Activated naive CD4-positive, alpha-beta T cell treated with anti-CD3 and anti-CD28 coated beads, Interleukin-2, amount 10 ng/mL, durations not matched to agents 7 days and 5 days (primary cell): ENCODE measurements at places on chromosomes 4 and X.

- DNase-seq, result no peak
Measured at GRCh38 chr4:168451331-168451730, 29.0 kb downstream of the DDX60L start.

- no peak for DNase-seq
Measured at GRCh38 chr4:60657041-60657440, 543.1 kb upstream of the ADGRL3 start.

DNA sequence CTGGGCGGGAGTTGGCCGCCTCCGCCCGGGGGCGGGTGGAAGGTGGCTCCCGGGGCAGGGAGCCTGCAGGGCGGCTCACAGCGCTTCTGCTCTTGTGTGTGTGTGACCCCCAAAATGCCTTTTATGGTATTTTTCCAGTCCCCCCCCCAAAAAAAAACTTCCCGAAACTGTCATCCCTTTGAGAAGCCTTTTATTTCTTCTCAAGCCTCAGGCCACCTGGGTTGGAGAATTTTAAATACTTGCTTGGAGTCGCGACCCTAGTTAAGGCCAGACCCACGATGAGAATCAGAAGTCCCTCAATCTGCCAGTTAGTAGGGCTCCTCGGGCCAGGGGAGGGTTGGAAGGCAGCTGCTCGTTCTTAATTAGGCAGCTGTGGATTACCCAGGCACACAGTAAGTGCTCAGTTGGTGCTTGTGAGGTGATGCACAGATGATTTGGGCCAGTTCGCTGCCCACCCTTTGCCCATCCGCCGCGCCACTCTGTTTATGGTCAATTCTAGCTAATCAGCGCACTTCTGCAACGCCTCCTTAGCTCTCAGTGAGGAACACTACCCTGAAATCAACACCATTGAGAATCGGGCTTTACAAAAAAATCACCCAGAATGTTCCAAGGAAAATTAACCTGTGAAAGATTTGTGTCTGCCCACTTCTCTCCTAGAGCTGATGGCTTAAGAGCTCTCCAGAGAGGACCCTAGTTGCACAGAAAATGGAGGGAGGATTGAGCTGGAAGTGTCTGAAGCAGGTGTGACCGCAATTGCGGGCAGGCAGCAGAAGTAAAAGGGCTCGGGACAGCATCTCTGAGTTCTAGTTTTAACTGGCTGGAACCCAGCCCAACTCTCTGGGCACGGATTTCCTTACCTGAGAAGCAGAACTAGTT, 648 bp upstream of the SCD5 start:
- DNase-seq, result peak; percentile 23

- no peak for DNase-seq
Measured at GRCh38 chrX:41580423-41581064, 108.2 kb upstream of the GPR34 start.
